ENCODE measurements at places on chromosomes 7 and 10.
A peak's percentile ranks its signal among the peaks of the same experiment; 100 is the strongest.

GRCh38 chr7:38311329-38311937 is 38.0 kb upstream of the TARP start:
- peak; percentile 23 for DNase-seq

GRCh38 chr10:85492684-85493083 is 873.9 kb downstream of the GRID1 start:
- DNase-seq: no peak

DNA sequence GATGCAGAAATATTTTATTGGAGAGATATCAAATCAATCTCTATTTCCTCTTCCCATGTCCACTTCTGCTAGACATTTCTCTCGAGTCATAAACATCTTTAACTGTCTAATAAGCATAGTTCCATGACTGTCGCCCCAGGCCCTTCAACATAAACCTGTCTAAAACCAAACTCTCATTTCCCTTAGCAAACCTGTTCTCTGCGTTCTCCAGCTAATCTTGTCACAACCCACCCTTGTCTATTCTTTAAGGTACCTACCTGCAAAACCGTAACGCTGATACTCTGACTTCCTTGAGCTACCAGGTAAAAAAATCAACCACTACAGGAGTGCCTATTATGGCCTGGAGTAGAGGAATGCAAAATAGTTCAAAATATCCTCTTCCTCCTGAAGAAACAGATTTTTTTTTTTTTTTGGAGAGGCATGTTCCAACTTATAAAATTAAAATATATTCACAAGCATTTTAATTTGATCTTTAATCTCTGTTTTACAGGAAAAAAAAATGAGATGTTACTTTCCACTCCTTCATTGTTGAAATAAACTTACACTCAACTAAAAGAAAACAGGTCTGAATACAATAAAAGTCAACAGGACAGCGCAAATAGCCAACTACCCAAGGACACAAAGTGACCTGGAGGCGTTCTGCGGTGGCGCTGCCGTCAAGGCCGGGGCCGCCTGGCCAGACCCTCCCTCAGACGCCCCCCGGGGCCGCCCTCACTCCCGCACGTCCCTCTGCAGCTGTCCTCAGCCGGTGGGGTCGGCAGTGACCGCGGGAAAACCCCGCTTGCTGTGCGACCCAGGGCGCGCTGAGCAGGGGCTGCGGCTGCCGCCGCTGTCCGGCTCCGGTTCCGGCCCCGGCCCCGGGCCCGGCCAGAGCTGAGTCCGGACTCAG is 765 bp downstream of the SLC25A40 start:
- peak; percentile 34 for DNase-seq

DNA sequence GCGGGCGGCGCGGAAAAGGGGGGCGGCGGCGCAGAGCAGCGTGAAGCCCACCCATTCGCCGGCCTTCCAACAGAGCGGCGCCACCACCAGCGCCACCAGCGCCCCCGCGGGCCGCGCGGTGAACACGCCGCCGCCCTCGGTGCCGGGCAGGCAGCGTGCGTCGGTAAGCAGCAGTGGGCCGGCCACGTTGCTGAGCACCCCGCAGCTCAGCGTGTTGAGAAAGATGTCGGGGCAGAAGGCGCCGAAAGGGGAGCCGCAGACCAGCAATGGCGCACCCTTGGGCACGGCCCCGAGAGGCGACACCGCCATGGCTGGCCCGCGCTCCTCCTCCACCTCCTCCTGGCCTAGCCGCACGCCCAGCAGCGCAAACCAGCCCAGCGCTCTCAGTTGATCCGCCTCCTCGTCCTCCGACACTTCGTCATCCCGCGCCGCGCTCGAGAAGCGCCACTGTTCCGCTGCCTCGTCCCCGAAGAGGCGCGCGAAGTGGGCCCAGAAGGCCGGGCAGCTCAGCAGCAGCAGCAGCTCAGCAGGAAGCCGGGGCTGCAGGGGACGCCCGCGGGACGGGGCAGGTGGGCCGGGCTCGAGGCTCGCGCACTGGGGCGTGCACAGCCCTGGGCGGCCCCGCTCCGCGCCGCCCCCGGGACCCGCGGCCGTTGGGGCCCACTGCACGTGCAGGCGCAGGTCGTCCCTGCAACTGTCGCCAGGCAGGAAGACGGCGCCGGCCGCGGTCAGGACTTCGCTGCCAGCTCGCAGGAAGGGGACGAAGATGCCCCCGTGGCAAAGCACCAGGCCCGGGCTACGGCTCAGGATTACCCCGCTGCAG is 623 bp downstream of the TYSND1 start:
- peak; percentile 75 for DNase-seq

- DNase-seq: no peak
Measured at GRCh38 chr10:114102256-114102655, 58.6 kb downstream of the ADRB1 start.

DNA sequence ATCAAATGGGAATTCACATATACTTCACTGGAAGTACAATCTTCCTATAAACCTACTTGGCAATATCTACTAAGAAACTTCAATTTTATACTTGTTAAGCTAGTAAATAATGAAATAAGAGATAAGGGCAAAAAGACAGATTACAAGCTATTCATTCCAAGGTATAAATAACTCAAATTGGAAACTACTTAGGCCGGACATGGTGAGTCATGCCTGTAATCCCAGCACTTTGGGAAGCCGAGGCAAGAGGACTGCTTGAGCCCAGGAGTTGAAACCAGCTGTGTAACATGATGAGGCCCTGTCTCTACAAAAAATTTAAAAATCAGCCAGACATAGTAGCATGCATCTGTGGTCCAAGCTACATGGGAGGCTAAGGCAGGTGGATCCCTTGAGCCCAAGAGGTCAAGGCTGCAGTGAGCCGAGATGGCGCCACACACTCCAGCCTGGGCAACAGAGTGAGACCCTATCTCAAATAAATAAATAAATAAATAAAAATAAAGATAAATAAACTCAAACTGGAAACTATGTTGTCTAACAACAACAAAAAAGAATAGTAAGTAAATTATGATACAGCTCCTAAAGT is 37.6 kb downstream of the ARHGAP21 start:
- no peak for DNase-seq

GRCh38 chr10:113158183-113158582 is 208.1 kb downstream of the TCF7L2 start:
- no peak for DNase-seq

DNA sequence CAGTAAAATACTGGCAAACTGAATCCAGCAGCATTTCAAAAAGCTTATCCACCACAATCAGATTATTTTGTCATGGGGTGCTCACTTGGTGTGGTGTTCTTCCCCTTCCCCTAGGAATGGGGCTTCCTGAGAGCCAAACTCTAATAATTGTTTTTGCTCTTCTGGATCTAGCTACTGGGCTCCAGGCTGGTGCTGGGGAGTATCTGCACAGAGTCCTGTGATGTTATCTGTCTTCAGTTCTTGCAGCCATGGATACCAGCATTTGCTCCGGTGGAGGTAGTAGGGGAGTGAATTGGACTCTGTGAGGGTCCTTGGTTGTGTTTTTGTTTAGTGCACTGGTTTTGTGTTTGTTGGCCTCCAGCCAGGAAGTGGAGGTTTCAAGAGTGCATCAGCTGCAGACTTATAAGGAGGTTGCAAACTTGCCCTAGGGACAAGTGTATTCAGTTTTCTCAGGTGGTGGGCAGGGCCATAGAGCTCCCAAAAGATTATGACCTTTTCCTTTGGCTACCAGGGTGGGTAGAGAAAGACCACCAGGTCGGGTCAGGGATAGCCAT is 308.5 kb upstream of the MAGI2 start:
- DNase-seq: no peak

- DNase-seq: peak; percentile 54
Measured at GRCh38 chr7:44073664-44074348, 8.4 kb upstream of the PGAM2 start.

- no peak for DNase-seq
Measured at GRCh38 chr7:13414661-13415107, 574.8 kb downstream of the ETV1 start.

GRCh38 chr10:1853801-1854200 is 116.5 kb upstream of the ADARB2 start:
- no peak for DNase-seq

GRCh38 chr7:137689761-137690160 is 157.0 kb downstream of the DGKI start:
- DNase-seq: no peak

GRCh38 chr7:99139036-99139435 is 4.9 kb downstream of the SMURF1 start:
- DNase-seq: no peak

DNA sequence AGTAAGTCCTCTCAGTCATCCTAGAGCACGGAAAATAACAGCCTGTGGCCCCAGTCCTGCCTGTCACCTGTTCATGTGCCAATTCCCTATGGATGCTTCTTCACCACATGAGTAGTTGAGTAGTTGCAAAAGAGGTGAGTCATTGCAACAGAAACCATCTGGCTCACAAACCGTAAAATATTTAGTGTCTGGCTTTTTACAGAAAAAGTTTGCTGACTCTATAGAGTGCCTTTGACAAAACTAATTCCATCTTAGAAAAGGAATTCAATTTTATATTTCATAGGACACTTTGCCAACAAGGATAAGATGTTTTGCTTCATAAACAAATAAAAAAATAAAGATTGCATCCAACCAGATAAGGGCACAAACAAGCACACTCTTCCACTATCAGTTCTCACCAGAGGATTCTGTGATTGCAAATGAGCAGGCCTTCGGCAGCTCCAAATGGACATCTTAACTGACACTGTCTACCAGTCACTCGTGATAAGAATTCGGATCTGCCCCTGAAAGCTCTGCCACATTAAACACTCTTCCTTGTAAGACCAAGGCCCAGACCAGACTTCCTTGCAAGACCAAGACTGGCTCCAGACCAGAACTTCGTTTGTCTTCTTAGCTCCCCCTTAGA is 242.7 kb upstream of the SEMA3C start:
- DNase-seq: no peak

DNA sequence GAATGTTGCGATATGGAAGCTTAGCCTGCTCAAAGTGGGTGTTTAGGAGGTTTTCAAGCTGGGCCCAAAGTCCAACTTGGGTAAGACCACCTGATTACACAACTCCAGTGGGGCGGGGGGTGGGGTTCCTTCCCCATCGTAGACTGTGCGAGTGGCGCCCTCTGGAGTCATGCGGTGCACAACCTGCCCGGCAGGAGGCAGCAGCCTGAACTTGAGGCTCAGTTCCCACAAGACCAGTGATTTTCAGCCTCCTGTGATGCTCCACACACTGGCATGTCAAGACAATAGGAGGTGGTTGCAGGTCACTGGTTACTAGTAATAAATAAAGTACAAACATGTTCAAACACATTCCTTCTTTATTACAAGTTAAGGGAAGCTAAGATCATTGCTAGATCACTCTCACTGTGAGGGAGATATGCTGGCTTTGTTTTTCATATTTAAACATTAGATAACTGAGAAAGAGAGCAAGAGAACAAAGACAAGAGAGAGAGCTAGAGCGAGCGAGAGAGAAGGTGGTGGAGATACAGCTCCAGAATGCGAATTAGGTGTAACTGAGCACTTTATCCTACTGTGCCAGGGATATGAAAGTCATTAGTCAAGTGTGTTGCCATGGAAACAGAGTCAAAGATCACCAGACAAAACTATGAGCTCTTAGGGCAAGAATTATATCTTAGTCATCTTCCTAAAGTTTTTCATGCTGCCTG is 97.4 kb upstream of the BMPER start:
- DNase-seq: peak; percentile 15

DNA sequence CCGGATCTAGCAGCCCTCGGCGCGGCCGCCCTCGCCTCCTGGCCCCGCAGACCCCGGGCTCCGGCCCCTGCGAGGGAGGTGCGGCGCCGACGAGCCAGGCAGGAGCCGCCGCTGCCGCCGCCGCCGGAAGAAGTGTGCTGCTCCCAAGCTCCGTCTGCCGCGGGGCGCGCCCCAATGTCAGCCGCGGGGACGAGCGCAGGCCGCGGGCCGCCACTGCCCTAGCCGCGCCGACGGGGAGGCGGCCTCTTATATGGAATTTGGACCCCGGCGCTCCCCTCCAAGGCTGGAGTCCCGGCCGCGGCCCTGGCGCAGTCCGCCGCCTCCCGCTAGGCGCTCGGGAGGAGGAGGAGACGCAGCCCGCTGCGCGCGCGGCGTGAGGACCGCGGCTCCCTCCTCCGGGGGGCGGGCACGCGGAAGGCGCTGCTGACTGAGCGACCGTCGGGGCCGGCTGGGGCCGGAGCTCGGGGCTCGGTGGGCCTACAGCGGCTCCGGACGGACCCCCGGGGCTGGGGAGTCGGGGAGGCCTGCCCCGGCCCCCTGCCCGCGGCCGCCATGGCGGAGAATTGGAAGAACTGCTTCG is at the start of gene TRIM8:
Gene TRIM8, plus strand, starts transcription at position 414 of the 580 bp plus-strand sequence. Its CDS starts 139 bp downstream, at position 553.
- peak; percentile 73 for DNase-seq

DNA sequence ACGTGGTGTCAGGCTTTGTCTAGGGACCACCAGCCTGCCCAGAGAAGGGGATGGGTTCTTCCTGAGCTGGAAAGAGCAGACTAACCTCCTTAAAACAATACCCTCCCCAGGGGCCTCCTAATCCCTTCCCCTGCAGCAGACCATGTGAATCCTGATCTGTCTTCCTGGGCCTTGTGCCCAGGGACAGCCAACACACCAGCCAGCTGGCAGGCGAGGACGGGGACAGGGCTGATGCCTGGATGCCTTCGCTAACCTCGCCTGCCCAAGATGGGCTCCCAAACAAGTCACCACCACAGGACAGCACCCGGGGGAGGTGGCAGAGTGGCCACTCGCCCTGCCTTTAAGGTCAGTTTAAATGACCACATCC is 17.6 kb downstream of the PODXL start:
- no peak for DNase-seq

DNA sequence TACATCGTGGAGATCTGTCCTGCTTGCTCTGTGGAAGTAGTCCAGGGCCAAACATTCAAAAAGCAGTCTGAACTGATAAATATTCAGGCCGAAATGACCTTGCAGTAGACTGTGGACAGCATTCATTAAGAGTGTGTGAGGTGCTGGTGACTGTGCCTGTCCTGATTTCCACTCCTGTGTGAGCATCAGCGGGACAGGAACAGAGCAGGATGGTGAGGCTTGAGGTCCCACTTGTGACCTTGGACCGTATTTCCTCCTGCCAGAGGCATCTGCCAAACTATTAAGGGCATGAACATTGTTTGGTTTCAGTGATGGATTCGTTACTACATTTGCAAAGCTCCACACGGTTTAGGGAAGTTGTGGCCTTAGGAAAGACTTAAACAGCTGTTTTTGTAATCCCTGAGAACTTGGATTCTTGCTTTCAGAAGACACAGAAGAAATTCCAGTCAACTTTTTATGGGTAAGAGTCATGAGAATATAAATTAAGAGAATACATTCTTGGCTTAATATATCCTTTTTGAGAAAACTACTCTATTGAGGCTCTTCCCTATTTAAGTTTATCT is 32.8 kb downstream of the CCNY start:
- DNase-seq: no peak
